ENCODE measurements at places on chromosomes 2 and 18. TPM values are rescaled to one million over a fixed set of nuclear protein-coding genes. Genes with fewer than 3 reads are reported as not detected.

SCG2 gene
- not detected for total RNA-seq

ATP5MC3 gene
- total RNA-seq = 77.6 TPM

RUFY4 gene
- total RNA-seq = 0.16 TPM

TUBA3E gene
- total RNA-seq = not detected

CDH7 gene
- not detected for total RNA-seq

DYNAP gene
- not detected for total RNA-seq

RFTN2 gene
- total RNA-seq = 0.22 TPM

HOXD11 gene
- total RNA-seq = not detected

TLX2 gene
- not detected for total RNA-seq

MARCO gene
- total RNA-seq = not detected

COLEC11 gene
- total RNA-seq = 1.8 TPM

EFEMP1 gene
- not detected for total RNA-seq

GPAT2 gene
- 9.9 TPM for total RNA-seq

CFAP65 gene
- total RNA-seq = not detected

ANTXR1 gene
- 0.08 TPM for total RNA-seq

TNS1 gene
- 0.47 TPM for total RNA-seq

PRKAG3 gene
- total RNA-seq = not detected

DSEL gene
- 2.5 TPM for total RNA-seq

FAM237A gene
- not detected for total RNA-seq

NTSR2 gene
- not detected for total RNA-seq

SNORC gene
- total RNA-seq = 4.0 TPM

LRATD1 gene
- total RNA-seq = not detected
